ENCODE measurements at places on chromosomes 1 and 21. TPM values are rescaled to one million over a fixed set of nuclear protein-coding genes. Genes with fewer than 3 reads are reported as not detected.

GRCh38 chr1:33060579-33061083 lies 20.3 kb upstream of the AZIN2 start:
- H3K4me1 ChIP-seq = no peaks in the 10 kb centered on the region
- H3K27ac ChIP-seq = no peak overlapping the region
- no peak for DNase-seq
- no peaks in the 10 kb centered on the region for H3K36me3 ChIP-seq

ADGRL2 gene
- total RNA-seq = 89.7 TPM

DNA sequence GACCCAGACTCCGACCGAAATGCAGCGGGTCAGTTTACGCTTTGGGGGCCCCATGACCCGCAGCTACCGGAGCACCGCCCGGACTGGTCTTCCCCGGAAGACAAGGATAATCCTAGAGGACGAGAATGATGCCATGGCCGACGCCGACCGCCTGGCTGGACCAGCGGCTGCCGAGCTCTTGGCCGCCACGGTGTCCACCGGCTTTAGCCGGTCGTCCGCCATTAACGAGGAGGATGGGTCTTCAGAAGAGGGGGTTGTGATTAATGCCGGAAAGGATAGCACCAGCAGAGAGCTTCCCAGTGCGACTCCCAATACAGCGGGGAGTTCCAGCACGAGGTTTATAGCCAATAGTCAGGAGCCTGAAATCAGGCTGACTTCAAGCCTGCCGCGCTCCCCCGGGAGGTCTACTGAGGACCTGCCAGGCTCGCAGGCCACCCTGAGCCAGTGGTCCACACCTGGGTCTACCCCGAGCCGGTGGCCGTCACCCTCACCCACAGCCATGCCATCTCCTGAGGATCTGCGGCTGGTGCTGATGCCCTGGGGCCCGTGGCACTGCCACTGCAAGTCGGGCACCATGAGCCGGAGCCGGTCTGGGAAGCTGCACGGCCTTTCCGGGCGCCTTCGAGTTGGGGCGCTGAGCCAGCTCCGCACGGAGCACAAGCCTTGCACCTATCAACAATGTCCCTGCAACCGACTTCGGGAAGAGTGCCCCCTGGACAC lies 534 bp downstream of the C1orf56 start:
- no peaks in the 10 kb centered on the region for H3K27me3 ChIP-seq
- H3K27ac ChIP-seq = peak overlapping the region; percentile 86
- H3K36me3 ChIP-seq = peaks cover 18% of the 10 kb centered on the region
- peaks cover 19% of the 10 kb centered on the region for H3K4me1 ChIP-seq

C8B gene
- total RNA-seq = not detected

GRCh38 chr1:25906644-25907300 lies 553 bp upstream of the STMN1 start:
- no peak for DNase-seq
- peak overlapping the region; percentile 75 for H3K4me3 ChIP-seq
- peaks cover 33% of the 10 kb centered on the region for H3K4me1 ChIP-seq
- H3K36me3 ChIP-seq = peaks cover 9% of the 10 kb centered on the region

FOXJ3 gene
- 34.5 TPM for total RNA-seq

SAMD11 gene
- 18.0 TPM for total RNA-seq

EPHA2 gene
- total RNA-seq = 5.8 TPM

NPHS2 gene
- total RNA-seq = not detected

PCSK9 gene
- 0.29 TPM for total RNA-seq

DNA sequence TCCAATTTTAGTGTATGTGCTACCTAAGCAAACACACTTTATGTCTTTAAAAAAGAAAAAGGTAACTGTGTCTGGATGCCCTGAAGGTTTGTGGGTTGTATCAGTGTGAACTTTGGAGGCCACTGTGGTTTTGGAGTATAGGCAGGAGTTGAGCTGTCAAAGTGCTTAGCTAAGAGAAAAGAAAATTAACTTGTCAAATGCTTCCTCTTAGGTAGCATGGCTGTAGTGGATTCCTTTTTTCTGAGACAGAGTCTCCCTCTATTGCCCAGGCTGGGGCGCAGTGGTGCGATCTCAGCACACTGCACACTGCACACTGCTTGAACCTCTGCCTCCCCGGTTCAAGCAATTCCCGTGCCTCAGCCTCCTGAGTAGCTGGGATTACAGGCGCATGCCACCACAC lies 11.2 kb upstream of the SLC41A1 start:
- no peak overlapping the region for H3K4me3 ChIP-seq
- no peak overlapping the region for H3K27ac ChIP-seq
- DNase-seq = no peak
- no peaks in the 10 kb centered on the region for H3K36me3 ChIP-seq
- H3K4me1 ChIP-seq = peaks cover 7% of the 10 kb centered on the region

All from esophagus muscularis mucosa (tissue), 4 donors.